ENCODE measurements at places on chromosomes 1 and 21.

- DNase-seq = no peak
Observed at GRCh38 chr1:202244841-202245261, 51.3 kb downstream of the LGR6 start.

DNA sequence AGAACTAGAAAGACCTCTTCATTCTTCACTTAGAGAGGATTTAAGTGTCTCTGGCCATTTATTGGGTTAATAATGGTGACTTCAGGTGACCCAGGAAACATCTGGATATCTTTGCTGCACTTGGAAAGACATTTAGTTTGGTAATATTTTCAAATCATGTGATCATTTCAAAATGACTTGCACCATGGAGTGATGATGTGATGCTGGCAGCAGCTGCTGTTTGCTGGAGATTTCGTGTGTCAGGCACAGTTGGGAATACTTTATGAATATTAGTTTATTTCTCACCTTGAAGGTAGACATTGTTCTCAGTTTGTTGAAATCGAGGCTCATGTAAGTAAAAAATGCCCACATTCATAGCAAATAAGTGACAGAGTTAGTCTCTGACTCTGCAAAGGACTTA, 236.0 kb downstream of the DISC1 start:
- DNase-seq = no peak

- no peak for DNase-seq
Observed at GRCh38 chr1:49098866-49099265, 322.2 kb upstream of the BEND5 start.

GRCh38 chr1:244231572-244232315, 180.7 kb downstream of the ZBTB18 start:
- DNase-seq = no peak

GRCh38 chr1:81226603-81226928, 574.2 kb upstream of the ADGRL2 start:
- no peak for DNase-seq

DNA sequence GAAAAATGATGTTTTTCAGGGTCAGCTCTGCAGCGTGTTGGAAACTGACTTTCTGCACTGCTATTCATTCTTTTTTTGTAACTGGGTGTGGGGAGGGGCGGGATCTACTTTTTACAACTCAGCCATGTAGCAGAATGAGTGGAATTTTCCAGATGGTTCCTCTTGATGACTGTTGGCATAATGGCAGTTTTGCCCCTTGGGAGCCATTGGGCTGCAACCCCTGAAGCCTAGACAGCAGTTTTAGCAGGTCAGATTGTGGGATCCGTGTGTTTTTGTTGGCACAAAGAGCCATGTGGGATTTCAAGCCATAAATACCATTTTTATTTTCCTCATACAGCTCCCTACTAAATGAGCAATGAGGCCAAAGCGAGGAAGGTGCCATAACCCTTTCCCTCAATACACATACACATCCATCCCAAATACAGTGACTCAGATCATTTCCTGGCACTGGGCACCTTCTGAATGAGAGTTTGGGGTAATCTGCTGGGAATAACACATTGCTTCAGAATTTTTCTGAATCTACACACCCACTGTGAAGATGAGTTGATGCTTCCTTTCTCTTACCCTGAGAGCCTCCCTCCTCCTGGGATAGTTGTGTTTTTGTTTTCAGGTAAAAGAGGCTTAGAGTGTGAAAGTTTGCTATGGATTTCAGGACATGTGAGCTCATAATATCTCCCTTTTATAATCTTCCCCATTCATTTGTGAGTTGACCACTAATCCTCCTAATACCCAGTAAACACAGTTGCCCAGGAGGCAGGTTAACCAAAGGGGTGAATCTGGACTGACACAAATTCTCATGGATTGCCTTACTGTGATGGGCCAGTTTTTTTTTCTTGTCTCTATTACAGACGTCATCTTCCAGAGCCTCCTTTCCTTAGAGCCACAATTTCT, 13.1 kb downstream of the S100A10 start:
- no peak for DNase-seq

- DNase-seq = no peak
Observed at GRCh38 chr1:63935553-63935952, 161.7 kb downstream of the ROR1 start.

DNA sequence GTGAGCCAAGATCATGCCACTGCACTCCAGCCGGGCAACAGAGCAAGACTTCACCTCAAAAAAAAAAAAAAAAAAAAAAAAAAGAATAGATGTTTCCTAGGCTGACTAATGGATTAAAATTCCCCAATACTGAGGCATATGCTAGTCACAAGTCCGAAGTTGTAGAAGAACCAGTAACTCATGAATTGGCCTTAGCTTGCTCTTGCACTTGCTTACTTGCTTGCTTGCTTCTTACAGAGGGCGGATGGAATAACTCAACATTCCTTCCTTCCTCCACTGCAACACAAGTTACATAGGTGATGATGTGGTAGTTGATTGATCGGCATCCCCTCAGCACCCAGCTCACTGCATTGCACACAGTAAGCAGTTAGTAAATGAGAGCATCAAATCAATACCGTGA, 2.8 kb upstream of the TARS2 start:
- DNase-seq = no peak

DNA sequence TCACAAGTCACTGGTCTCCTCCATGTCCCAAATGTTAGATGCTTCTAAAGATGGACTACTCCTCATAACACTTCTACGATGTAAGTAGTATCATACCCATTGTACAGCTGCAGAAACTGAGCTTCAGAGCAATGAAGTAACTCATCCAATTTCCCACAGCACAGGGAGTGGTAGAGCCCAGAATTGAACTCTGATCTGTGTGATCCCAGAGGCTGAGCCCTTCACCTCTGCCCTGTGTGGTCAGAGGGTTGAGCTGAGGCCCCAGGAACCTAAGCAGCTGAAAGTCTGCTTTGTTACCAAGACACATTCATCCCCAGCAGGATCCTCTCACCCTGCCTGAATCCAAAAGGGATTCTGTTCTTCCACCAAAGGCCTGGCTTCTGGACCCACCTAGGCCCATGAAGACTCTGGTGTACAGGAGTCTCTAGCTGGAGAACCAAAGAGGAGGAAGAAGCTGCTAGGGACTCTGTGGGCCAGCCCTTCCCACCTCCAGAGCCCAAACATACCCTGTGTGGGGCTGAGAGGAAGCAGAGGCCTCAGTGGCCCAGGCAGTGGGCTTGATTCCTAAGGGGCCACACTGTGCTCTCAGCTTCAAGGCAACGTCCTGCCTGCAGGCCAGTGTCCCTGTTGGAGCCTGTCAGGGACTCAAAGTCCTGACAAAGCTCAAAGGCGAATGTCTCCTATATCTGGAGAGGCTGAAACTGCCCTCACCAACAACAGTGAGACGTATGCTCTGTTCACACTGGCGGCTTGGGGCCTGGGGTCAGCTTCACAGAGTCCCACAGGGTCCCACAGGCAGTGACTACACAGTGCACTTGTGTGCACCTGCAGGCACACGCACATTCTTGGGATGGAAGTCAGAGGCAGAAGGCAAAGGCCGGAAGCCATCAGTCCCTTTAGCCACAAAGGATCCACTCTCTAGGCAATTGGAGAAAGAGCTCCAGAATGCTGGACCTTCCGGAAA, 40.4 kb upstream of the SLC30A1 start:
- DNase-seq = no peak

DNA sequence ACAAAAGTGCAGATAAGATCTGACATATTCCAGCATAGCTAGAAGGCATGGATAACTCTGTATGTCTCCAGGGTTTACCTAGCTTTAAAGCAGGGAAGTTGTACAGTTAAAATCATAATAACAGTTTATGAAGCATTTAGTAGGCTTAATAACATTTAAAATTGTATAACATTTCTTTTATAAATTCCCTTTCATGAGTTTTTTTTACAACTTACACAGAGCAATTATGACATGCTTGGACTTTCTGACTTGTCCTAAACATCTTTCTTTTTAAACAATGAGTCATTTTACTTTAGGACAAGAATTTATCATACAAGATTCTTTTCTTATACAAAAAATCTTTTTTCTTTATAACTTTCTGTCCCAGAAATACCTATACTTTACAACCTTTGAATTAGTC, 408.5 kb upstream of the NEGR1 start:
- no peak for DNase-seq

Measured in activated naive CD8-positive, alpha-beta T cell treated with anti-CD3 and anti-CD28 coated beads, Interleukin-2, amount 50 U/mL, for 16 hours (primary cell).